ENCODE measurements at places on chromosomes 3 and 15. TPM values are rescaled to one million over a fixed set of nuclear protein-coding genes. Genes with fewer than 3 reads are reported as not detected.

Gene PRR20G
- not detected for total RNA-seq

Gene STRA6
- total RNA-seq: not detected

Gene LRRIQ4
- not detected for total RNA-seq

Gene ZNF717
- 7.0 TPM for total RNA-seq

Gene GOLGA6L10
- total RNA-seq: 0.16 TPM

Gene KCNMB3
- total RNA-seq: 1.9 TPM

DNA sequence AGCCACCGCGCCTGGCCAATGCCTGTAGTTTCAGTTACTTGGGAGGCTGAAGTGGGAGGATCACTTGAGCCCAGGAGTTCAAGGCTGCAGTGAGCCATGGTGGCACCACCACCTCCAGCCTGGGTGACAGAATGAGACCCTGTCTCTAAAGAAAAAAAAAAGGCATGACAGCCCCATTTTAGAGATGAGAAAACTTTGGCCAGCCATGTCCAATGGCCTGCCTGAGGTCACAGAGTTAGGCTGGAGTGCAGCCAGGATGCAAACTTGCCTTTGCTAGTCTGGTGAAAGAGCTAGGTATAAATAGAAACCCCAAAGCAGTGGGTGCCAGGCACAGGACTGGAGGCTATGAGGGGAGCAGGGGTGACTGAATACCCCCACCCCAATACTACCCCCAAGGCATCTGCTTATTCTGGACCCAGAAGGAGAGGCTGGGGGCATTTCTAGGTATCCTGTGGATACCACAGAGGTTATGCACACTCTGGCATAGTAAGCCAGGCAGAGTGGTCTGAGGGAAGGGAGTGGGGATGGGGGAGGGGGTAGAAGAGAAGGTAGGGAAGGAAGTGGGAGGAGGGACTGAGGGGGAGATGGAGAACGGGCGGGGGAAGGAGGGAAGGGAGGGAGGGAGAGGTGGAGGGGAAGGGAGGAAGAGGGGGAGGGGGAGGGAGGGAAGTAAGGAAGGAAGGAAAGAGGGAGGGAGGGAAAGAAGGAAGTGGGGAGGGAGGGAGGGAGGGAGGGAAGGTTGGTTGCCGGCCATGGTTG, 16.2 kb upstream of the C15orf39 start:
- DNase-seq: no peak

DNA sequence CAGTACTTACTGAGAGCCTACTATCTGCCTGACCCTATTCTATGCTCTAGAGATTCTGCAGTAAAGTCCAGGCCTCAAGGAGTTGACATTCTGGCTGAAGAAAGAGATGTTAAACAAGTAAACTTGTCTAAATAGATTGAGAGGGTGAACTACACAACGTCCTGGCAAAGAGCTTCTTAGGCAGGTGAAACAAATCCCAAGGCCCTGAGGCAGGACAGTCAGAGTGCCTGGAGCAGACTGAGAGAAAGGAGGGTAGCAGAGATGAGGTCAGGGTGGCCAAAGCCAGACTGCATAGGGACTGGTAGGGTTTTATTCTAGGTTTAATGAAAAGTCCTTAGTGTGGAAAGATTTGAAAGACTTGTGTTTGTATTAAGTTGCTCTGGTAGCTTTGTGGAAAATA, 84.5 kb upstream of the ATP11B start:
- no peak for DNase-seq

GRCh38 chr15:86165265-86166211, 85.9 kb downstream of the AGBL1 start:
- peak; percentile 69 for DNase-seq

DNA sequence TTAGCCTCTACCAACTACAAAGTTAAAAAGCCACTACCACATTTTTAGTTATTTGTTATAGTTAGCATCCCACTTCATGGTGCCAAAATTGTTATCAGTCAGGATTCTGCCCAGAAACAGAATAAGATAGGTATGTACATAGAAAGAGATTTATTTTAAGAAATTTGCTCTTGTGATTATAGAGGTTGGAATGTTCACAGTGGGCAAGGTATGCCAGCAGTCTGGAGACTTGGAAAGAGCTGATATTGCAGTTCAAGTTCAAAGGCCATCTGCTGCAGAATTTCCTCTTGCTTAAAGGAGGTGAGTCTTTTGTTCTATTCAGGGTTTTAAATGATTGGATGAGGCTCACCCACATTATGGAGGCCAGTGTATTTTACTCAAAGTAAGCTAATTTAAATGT, 143.8 kb upstream of the POU1F1 start:
- DNase-seq: no peak

GRCh38 chr3:39605837-39606236, 138.4 kb downstream of the MOBP start:
- DNase-seq: no peak

DNA sequence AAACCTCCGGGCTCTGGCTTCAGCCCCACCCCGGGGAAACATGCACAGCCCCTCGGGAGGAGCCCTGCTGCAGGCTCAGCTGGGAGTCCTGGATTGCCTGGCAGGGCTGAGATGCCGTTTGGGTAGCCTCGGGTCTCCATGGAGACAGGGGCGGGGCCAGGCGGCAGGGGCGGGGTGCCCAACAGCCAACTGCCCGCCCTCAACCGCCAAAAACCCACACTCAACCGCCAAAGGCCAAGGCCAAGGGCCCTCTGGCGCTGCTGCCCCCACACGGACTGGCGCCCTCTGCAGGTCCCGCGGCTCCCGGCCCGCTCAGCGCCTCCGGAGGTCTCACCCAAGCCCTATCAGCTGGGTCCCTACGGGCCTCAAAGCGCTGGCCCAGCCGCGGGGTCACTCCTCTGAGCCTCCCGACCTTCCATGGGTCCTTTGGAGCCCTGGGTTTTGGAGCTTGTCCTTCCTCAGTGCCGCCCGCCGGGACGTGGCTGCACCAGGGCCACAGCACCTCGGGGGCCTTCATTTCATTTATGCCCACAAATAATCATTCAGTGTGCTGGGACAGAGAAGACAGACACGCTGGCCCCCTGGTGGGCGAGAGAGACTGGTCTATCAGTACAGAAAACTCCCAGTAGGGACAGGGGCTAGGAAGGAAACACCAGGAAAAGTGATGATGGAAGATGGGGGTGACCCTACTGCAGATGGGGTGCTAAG, 33.5 kb upstream of the ACAD9 start:
- peak; percentile 92 for DNase-seq

DNA sequence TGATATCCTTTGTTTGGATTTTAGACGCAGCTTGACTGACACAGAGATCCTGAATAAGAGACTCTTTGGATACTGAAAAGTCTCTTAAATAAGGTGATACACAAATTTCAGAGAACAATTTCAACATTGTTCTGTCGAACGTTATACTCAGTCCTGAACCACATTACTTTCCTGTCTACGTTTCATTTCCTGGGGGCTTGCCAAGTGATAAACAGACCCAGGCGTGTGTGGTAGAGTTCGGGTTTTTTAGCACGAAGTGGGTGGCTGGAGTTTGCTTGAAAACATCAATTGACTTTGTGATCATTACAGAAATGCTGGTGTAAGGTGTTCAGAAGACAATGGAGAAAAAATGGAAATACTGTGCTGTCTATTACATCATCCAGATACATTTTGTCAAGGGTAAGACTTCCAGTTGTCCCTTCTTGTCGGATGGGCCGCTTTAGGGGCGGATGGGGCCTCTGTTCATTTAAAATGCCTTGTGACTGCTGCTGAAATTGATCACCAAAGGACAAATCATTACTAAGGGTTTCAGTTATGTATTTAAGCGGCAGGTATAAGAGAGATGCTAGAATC, at the start of gene CD96:
CD96 (plus strand) TSS at position 287 of the 573 bp plus-strand sequence; CDS start at position 339, 52 bp downstream.
- no peak for DNase-seq

DNA sequence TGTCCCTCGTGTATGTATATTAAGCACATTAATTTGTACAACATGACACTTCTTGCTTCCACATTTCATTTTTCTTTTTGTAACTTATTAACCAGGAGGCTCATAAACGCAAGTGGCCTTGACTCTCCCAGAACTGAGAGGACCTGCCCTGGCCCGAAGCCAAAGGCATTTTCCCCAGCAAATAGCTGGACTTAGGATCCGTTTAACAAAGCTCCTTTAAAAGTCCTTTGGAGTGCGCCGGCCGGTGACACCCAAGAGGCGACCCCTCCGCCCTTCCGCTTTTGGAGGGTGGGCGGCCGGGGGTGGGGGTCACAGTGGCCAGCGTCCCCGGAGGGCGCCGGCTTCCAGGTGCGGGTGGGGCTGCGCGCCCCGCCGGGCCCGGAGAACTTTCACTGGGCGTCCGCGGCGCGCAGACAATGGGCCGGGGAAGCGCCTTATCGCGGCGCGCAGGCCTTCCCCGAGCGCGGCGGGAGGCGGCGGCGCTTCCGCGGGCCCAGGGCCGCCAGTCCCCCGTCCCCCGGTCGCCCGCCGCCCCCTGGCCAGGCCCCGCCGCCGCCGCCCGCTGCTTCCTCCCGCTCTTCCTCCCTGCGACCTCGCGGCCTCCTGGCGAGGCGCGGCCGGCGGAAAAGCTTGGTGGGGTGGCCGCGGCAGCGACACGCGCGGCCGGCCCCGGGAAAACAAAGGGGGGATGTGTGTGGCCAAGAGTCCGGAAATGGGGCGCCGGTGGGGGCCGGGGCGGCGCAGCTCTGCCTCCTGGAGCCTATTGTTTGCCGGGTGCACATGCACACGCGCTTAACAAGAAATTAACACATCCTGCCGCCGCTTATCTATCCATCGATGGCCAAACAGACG, 613.4 kb downstream of the MCTP2 start:
- DNase-seq: no peak

Measured in myocyte (in vitro differentiated cells).